Progenitor cell of endocrine pancreas (in vitro differentiated cells): ENCODE measurements at places on chromosomes 11 and 22. TPM values are rescaled to one million over a fixed set of nuclear protein-coding genes. Genes with fewer than 3 reads are reported as not detected.

DNA sequence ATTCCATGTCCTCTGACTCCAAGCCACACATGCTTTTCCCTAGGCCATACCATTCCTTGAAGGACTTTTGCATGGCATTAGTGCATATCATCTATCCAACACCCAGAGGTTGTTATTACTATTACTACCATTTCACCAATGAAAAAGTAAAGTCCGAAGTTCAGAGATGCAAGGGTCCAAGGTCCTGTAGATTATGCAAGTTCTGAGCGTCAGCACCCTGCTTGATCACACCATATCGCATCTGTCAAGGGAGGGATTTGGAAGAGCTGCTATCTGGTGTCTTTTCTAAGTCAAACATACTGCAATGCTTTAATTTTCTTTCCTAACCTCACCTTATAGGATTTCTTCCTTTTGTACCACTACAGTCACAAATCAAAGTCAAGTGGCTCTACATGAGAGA lies 214.7 kb upstream of the CADM1 start:
- DNase-seq: no peak

The KCNK4 gene
- 0.62 TPM in 1 of 2 replicates, not detected in the other for total RNA-seq

GRCh38 chr11:12689029-12689755 lies 15.0 kb downstream of the TEAD1 start:
- DNase-seq: no peak

The GDPD4 gene
- not detected in 2 replicates for total RNA-seq

- no peak for DNase-seq
Observed at GRCh38 chr11:101487775-101488174, 96.0 kb downstream of the TRPC6 start.

The SLC22A12 gene
- total RNA-seq: not detected in 2 replicates

The KDM4D gene
- 1.2 and 1.4 TPM in 2 replicates for total RNA-seq

DNA sequence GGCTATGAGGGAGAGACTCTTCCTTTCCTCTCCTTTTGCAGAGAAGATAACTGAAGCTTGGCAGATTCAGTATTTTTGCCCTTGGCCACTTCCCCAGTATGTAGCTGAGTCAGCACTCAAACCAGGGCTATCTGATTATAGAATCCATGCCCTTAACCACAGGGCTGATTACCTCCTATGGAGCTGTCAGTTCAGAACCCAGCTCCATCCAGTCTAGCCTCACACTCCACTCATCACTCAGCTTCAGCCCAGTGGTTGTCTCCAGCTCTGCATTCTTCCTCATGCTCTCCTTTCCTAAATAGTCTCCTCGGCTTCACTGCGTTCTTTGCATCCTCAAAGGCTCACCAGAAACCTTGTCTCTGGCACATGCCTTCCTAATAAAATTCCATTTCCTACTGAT lies 151.6 kb upstream of the BLID start:
- no peak for DNase-seq

The MRGPRX4 gene
- not detected in 2 replicates for total RNA-seq

GRCh38 chr11:77250881-77251640 lies 50.4 kb downstream of the GDPD4 start:
- DNase-seq: no peak
